ENCODE measurements at places on chromosomes 7 and 10. TPM values are rescaled to one million over a fixed set of nuclear protein-coding genes. Genes with fewer than 3 reads are reported as not detected.

Gene KCNMA1
- total RNA-seq = 26.3 TPM

Gene ZNF488
- not detected for total RNA-seq

Gene ELFN1
- total RNA-seq = 6.0 TPM

Gene KIF11
- 0.44 TPM for total RNA-seq

Gene CALCR
- not detected for total RNA-seq

Gene TMEM184A
- 0.32 TPM for total RNA-seq

Gene LBX1
- total RNA-seq = not detected

Gene REEP3
- 44.7 TPM for total RNA-seq

Gene NPSR1
- total RNA-seq = not detected

Gene EVX1
- not detected for total RNA-seq

Gene SNCG
- total RNA-seq = 219 TPM

Gene GAD2
- total RNA-seq = not detected

Gene NFKB2
- 23.3 TPM for total RNA-seq

GRCh38 chr10:51530541-51530940, 168.9 kb downstream of the CSTF2T start:
- DNase-seq = no peak

GRCh38 chr10:102615361-102615760, 28.9 kb upstream of the TRIM8 start:
- no peak for DNase-seq

DNA sequence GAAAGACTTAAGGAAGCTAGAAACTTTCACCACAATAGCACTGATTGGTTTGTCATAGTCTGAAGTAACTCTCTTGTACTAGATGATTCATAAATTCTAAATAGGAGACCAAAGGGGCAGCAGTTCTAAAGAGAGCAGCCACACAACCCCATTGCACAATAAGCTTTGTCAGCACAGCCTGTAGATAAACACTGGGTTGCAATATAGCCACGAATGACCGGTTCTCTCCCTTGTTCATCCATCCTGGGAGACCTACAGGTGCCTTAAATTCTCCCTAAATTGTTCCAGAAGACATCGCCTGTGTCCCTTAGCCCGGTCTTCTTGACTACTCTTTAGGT, 167.0 kb downstream of the SNX13 start:
- no peak for DNase-seq

GRCh38 chr10:16904639-16905061, 87.4 kb upstream of the RSU1 start:
- DNase-seq = no peak

DNA sequence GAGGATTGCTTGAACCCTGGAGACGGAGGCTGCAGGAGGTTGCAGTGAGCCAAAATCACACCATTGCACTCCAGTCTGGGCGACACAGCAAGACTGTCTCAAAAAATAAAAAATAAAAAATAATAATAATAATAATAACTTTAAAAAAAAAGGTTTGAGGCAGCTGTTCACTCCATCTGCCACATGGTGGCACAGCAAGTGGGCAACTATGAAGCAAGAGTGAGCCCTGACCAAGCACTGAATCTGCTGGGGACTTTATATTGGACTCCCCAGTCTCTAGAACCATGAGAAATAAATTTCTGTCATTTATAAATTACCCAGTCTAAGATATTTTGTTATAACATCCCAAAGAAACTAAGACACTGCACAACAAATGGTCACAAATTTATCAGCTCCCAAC, 14.6 kb upstream of the BRI3 start:
- DNase-seq = no peak

DNA sequence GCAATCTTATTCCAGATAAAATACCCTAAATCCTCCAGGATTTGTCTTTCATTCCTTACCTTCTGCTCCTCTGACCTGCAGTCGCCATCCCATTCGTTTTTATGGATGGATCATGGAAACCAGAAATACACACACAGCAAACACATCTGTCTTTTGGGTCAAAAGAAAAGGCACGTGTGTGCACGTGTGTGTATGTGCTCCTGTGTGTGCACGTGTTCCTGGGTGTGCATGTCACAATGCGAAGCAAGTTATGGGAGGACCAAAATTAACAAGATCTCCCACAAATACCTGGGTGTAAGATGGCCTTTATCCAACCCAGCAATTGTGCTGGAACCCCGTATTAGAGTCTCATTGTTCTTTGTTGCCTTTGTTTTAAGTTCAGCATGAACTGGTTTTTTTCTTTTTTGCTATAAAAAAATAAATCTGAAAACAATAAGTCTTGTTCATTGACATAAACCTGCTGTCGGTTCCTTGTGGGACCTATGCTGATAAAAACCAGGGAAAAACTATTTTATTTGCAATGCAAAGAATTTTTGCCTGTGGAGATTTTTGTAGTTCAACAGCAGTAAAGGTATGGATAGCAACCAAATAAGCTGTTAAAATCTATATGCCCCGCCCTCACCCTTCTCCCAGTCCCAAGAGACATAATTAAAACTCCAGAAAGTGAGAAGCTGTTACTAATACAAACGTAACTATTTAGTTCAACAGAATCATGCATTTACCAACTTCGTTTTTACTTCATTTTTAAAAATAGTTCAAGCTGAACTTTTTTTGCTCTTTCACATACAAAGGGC, 229.6 kb downstream of the CREB5 start:
- no peak for DNase-seq

DNA sequence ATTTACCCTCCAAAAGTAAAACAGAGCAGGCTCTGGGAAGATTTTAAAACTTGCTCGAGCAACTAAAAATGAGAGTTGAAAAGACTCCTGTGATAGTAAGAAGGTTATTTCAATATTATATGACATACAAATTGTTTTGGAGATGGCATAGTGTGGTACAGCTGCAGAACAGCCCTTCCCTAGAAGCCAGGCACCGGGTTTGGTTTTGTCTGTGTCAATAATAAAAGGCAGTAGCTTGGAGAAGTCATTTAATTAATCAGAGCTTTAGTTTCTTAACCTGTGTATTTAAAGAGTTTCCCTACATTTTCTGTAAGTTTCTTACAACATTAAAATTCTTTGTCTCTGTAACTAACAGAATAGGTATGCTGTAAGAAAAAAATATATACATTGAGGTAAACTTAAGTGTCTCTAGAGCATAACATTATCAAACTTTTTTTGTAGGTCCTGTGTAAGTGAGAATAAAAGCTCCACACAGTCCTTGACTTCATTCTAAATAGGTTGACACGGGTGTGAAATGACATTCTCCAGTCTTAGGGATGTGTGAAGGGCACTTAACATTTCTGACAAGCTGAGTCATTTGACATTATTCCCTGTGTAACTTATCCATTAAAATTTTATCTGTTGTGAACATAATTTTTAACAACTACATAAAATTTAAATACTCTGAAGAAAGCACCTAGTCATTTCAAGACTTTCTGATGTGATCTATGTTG, 425.0 kb upstream of the ETV1 start:
- DNase-seq = no peak

DNA sequence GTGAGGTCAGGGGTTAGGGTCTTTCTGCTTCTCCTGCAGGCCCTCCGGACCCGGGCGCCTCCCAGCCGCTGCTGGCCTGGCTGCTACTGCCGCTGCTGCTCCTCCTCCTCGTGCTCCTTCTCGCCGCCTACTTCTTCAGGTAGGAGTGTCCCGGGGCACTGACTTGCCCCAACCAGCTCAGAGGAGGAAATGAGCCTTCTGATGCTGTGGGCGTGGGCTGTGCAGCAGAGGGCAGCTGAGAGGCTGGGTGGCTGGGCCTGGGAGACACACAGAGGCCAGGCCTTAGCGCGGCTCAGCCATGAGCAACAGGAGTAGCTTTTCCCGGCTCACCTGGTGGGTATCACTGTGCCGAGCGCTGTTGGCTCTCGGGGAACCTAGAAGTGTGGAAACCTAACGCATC, 78.9 kb downstream of the MKI67 start:
- no peak for DNase-seq

- no peak for DNase-seq
Measured at GRCh38 chr10:17175551-17175950, 25.9 kb downstream of the TRDMT1 start.

- no peak for DNase-seq
Measured at GRCh38 chr7:107693396-107693795, 32.8 kb downstream of the SLC26A4 start.

DNA sequence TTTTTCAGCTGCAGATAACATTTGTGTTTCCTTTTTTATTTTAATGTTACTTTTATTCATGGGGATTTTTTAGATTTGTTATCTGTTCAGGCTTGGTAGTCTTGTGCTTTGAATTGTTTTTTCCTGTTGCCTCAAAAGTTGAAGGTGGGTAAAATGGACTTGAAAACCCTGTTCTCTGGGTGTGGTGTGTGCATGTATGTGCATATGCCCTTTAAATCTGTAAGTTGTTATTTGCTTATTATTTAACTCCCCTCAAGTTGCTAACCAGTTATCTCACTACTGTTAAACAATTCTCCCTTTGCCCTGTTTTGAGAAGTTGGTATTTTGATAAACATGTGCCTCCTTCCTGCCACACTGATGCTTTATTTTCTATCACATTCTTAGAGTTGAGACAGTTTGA, 30.6 kb downstream of the TSPAN14 start:
- no peak for DNase-seq

- DNase-seq = no peak
Measured at GRCh38 chr7:44735403-44736165, 13.1 kb upstream of the ZMIZ2 start.

DNA sequence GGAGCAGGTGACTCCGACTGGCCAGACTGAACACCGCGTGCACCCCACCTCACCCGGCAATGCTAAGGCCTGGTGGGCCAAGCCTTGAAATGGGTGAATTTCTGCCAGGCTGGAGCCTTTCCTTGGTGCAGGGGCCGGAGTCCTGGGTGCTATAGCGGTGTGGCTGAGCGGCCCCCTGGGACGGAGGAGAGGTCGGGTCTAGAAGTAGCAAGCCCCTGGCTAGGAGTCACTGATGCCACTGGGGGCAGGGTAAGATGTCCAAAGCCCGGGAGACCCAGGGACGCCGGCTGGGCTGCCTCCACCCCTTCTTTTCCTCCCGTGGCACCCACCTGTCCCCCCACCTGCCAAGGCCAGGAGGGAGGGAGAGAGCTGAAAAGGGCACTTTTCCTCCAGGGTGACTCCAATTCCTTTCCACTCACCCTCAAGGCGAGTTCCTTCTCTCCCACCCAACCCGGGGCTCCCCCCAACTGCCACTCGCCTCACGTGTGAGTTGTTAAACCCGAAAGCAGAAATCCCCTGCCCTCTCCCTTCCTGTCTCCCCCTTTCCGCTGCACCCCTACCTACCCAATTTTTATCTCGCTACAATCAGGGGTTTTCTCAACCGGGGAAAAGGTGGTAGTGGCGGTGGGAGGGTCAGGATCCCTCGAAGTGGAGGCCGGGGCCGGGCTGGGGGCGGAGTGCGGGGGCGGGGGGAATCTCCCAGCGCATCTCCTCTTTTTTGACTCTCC, 6.0 kb upstream of the GATA3 start:
- DNase-seq = no peak

DNA sequence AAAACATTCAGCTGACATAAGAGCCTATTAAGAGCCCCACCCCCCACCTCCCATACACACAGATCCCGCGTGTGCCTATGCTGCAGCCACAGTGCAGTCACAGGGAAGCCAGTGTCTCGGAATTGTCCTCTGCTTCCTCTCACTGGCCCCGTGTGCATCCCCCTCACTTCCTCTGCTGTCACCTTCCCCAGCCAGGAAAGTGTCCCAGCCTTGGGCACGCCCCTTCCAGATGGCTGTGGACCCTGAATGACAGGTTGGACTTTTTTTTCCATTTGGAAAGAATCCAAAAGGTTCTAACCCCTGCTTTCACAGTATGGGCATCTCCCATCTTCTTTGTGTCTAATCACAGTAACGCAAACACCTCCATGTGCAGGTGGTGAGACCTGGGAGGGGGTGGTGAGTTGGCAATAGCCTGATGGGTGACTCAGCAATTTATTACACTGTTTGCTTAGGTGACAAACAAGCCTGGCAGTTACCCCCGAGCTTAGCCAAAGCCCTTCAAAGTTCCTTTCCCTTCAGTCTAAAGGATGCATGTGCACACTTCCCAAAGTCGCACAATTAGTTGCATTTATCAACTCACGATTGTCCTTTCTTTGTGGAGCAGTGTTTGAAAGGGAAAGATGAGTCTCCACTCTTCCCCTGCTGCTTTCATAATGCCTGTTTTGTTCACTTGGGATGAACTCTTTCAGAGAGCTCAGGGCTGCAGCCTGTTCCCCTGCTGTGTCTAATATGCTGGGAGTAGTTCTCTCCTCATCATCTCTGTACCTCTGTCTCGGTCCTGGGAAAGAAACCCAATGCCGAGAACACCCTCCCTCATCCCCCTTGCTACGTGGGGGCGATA, 67.5 kb upstream of the EFCAB10 start:
- DNase-seq = no peak
